ENCODE measurements at places on chromosomes 5 and 9. TPM values are rescaled to one million over a fixed set of nuclear protein-coding genes. Genes with fewer than 3 reads are reported as not detected.

DNA sequence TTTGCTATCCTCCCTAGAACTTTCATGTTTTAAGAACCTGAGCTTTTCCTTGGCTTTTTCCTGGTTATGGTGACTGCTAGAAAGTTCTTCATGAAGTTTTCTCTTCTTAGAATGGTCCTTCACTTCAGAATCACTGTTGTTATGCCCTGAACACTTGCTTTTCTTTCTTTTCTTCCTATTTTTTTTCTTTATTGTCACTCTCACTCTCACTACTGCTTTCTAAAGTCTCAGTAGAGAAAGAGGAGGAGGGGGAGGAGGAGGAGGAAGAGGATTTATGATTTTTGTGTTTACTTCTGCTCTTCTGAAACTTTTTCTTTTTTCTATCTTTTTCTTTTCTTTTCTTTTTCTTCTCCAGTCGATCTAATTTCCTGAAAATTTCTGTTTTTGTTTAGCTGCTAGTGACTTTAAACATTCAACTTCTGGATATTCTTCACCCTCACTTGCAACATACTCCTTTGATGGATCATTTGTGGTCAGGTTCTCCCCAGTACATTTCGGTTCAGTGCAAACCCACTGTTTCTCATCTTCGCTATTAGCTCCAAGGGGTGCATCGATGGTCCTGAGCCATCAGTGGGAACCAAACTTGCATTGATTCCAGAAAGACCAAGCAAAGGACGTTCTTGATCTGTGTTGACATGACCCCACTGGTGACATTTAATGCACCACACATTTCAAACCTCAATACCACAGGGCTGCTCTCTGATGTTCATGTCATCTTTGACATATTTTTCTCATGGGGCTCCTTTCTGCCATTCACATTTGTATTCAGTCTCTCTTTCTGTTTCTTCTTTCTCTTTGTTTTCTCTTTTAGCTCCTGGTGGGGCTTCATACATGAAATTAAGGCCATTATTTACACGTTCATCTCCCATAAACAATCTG lies 81.6 kb upstream of the HAND1 start:
- no peaks in the 10 kb centered on the region for H3K4me1 ChIP-seq
- no peak overlapping the region for H3K4me3 ChIP-seq
- no peak overlapping the region for H3K27ac ChIP-seq
- H3K27me3 ChIP-seq, result peaks cover 4% of the 10 kb centered on the region
- DNase-seq, result no peak

DNA sequence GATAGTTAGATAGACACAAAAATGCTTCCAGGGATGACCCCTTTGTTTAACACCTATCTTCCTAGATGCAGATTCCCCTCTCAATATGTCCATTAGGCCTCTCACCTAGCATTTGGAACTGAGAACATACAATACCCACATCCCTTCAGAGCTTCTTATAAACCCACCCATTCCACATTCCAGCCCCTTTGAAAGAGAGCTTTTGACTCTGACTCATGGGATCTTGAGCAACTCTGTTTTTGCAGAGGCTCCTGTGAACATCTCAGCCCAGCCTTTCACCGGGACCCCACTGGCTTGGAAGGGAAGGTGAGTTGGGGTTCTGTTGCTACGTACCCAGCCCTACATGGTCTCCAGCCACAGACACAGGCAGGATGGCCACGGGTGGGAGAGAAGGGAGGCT lies 195.5 kb downstream of the FRMD3 start:
- no peaks in the 10 kb centered on the region for H3K27me3 ChIP-seq
- no peak overlapping the region for H3K27ac ChIP-seq
- DNase-seq, result no peak
- no peaks in the 10 kb centered on the region for H3K36me3 ChIP-seq

DNA sequence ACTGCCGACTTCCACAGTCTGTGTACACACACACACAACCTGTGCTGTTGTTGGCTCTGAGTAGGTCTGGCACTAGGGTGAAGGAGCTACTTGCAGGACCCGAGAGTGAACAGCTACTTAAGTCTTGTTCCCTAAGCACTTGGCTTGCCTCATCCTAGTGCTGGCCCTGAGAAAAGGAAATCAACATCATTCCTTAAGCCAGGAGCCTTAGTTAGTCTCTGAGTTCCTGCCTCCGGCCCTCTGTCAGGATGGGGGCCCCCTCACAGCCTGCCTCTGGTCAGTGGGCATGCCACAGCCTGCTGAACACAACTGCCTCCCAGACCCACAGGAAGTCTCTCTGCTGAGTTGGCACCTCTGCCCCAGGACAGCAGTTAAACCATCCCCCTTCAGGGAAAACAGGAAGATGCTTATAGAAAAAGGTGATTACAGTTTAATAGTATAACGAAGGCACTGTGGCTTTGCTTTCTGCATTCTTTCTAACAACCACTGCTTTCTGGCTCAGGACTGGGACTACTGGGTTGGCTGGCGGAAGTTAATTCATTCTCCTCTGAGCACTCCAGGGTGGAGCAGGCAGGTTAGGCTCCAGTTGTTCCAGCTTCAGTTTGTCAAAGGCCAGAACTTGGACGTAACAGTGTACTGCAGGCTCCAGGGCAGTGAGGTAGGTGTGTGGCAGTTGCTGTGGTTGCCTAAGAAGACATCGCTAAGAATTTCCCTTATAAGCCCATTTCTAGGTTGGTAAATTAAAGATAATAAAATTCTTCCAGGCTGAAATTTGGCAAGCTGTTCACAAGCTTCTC lies 2.8 kb downstream of the MAMDC2 start:
- H3K27ac ChIP-seq, result no peak overlapping the region
- no peaks in the 10 kb centered on the region for H3K36me3 ChIP-seq

The SUSD3 gene
- total RNA-seq, result 70.4 TPM

GRCh38 chr9:121294866-121295661 lies 27.1 kb downstream of the GSN start:
- no peak for DNase-seq
- peak overlapping the region; percentile 5 for H3K27ac ChIP-seq
- peaks cover 11% of the 10 kb centered on the region for H3K27me3 ChIP-seq
- no peak overlapping the region for H3K4me3 ChIP-seq
- H3K4me1 ChIP-seq, result peaks cover 11% of the 10 kb centered on the region
- no peaks in the 10 kb centered on the region for H3K36me3 ChIP-seq

- H3K27me3 ChIP-seq, result peaks cover 10% of the 10 kb centered on the region
- DNase-seq, result no peak
These were observed 111.8 kb downstream of the CAVIN4 start for GRCh38 chr9:100689635-100690034.

The CNTRL gene
- 92.3 TPM for total RNA-seq

GRCh38 chr5:145551714-145552113 lies 283.4 kb downstream of the PRELID2 start:
- no peaks in the 10 kb centered on the region for H3K4me1 ChIP-seq
- no peaks in the 10 kb centered on the region for H3K36me3 ChIP-seq
- no peak overlapping the region for H3K4me3 ChIP-seq
- H3K27me3 ChIP-seq, result no peaks in the 10 kb centered on the region
- no peak overlapping the region for H3K27ac ChIP-seq

The SH2D3C gene
- total RNA-seq, result 64.6 TPM

GRCh38 chr5:152146566-152146965 lies 221.9 kb upstream of the GLRA1 start:
- H3K4me1 ChIP-seq, result no peaks in the 10 kb centered on the region
- H3K27me3 ChIP-seq, result no peaks in the 10 kb centered on the region
- H3K4me3 ChIP-seq, result no peak overlapping the region
- no peaks in the 10 kb centered on the region for H3K36me3 ChIP-seq
- no peak overlapping the region for H3K27ac ChIP-seq

Data from activated naive CD8-positive, alpha-beta T cell treated with anti-CD3 and anti-CD28 coated beads, Interleukin-2, amount 10 ng/mL, durations not matched to agents 7 days and 5 days (primary cell).